Ascending aorta (tissue), 2 donors: ENCODE measurements at places on chromosomes 1 and 21. TPM values are rescaled to one million over a fixed set of nuclear protein-coding genes. Genes with fewer than 3 reads are reported as not detected.

Gene RAD54L
- total RNA-seq = not detected

DNA sequence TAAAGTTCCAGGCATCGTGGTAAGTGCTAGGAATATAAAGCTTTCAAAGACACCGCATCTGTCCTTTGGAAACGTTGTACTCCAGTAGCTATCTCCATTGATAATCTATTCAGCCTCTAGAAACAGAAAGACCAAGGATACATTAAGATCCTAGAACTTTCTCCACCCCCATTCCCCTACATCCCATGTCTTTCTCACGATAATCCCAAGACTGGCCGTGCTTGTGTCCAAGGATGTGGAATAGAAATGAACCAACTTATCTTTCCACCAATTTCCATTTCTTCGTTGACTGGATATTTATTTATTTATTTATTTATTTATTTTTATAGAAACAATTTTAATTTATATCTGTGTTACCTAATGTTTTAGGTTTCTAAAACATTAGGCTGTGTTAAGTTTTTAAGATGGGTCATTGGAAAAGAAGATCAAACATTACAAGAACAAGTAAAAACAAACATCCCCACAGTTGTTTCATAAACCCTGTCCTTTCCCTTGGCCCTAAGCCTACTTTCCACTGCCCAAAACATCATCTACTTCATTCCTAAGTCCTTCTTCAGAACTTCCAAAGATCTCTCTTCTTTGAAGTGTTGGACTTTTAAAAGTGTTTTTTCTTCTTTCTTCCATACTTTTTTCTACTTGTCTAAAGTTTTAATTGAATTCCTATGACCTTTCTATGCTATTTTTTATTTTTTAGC lies 39.7 kb downstream of the LRRC8C start:
- H3K27me3 ChIP-seq = no peaks in the 10 kb centered on the region
- no peaks in the 10 kb centered on the region for H3K36me3 ChIP-seq
- no peak overlapping the region for H3K27ac ChIP-seq
- H3K4me1 ChIP-seq = no peaks in the 10 kb centered on the region
- DNase-seq = no peak
- no peak overlapping the region for H3K4me3 ChIP-seq

DNA sequence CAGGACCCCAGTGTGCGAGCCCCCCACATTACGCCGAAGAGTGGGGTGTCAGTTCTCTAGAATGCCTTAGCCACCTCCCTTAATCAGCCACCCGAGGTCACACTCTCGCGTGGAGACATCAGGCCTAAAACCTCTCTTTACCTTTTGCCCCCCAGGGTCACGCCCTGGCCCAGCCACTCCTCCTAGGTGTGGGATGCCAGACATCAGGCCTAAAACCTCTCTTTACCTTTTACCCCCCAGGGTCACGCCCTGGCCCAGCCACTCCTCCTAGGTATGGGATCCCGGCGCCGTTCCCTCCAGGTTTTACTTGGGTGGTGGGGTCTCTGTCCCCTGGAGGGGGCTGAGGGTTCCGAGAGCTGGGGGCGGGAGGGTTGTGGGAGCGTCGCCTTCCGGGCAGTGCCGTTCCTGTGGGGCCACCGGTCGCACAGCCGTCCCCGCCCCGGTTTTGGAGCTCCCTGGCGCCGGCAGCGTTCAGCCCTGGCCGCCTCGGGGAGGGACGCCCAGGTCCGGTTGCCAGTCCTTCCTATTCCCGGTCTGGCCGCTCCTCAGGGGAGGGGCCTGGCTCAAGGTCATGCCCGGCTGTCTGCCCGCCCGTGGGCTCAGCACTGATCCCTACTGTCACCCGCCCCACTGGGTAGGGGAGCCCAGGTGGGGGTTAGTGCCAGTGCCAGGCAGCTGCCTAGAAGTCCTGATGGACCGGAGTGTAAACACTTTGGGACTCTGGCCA lies 882 bp downstream of the VPS13D start:
- H3K27me3 ChIP-seq = no peaks in the 10 kb centered on the region
- H3K4me1 ChIP-seq = peaks cover 4% of the 10 kb centered on the region
- peak overlapping the region; percentile 95 for H3K4me3 ChIP-seq
- peaks cover 10% of the 10 kb centered on the region for H3K36me3 ChIP-seq
- H3K27ac ChIP-seq = peak overlapping the region; percentile 80
- DNase-seq = no peak

DNA sequence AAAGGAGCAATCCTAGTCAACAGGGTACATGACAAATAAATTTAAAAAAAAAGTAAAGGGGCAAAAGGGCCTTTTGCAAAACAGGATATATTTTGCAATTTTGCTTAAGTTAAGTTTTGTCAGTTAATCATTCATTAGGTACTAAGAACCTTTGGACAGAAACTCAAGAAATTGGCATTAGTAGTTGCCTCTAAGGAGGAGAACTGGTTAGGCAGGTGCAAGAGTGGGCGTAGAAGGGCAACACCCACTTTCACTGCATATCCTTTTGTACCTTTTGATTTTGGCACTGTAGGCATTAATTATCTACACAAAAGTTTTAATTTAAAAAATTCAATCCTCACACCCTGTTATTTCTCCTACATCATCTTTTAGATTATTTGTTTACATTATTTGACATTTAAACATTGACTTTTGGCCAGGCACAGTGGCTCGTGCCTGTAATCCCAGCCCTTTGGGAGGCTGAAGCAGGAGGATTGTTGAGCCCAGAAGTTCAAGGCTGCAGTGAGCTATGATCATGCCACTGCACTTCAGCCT lies 4.3 kb downstream of the DDAH1 start:
- DNase-seq = no peak
- H3K27ac ChIP-seq = no peak overlapping the region
- H3K4me1 ChIP-seq = no peaks in the 10 kb centered on the region
- no peaks in the 10 kb centered on the region for H3K27me3 ChIP-seq
- no peak overlapping the region for H3K4me3 ChIP-seq
